ENCODE measurements at places on chromosomes 7 and 10.

DNA sequence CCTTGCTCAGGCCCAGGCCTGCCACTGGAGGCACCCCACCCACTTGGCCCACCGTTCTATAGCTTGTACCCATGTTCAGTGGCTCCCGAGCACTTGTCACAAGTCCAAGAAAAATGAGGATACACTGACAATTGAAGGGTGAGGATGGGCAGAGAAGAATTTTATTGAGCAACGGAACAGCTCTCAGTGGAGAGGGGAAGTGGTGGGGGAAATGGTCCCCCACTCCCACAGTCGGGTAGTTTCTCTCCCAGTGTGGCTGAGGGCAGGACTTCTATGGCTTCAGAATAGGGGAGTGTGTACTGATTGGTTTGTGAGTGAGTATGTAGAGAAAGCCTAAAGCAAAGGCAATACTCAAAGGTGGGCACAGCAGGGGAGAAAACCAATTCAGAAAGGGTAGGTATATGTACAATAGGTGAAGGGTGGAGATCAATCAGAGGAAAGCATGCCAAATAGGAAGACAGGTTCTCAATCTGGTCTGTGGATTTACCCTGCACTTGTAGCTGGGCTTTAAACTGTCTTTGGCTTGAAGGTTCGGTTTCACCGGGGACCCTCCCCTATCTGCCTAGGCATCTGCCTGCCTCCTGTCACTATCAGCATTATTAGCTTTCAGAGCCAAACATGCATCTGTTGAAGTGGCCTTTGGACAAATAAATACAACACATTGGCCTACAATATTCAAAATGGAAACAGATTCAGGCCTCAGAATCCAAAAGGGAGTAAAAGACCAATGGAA is 8.9 kb upstream of the TSPAN13 start:
- DNase-seq = no peak

DNA sequence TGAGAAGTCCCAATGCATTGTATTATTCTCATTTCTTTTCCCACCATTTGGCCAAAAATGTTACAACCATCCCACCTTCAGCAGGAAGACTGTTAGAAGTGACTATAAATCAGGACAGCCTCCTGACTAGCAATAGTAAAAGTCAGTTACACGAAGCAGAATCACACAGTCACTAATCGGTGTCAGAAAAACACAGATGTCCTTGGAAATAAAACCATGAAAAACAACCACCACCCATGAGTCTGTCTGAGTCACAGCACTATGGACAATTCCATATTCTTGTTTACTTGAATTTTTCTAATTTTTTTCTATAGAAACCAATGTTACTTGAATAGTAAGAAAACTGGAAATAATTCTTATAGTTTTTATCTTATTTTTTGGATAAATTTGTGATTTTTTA is 81.9 kb upstream of the FRMD4A start:
- DNase-seq = no peak

DNA sequence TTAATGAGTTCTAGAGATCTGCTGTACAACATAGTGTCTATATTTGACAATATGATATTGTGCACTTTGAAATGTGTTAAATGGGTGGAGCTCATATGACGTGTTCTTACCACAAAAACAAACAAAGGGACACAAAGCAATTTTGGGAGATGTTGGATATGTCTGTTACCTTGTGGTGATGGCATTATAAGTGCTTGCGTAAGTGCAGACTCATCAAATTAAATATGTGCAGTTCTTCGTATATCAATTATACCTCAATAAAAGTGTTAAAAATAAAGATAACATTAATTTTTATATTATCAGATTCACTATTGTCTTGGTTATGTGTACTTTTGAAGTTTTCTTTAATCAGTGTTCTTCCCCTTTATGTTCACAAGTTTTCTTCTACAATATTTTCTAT is 372.9 kb upstream of the COBL start:
- DNase-seq = no peak

DNA sequence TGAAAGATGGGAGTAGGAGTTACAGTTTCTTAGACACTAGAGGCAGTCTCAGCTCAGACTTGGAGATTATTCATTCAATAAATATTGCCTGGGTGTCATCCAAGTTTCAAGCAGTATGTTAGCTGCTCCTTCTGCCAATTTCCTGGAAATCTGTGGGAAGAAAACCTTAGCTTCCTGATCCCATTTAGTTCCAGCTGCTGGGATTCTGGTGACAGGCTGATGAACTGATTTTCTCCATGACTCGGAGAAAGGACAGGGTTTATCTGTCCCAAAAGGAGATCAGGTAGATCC is 95.8 kb downstream of the CLEC2L start:
- peak; percentile 19 for DNase-seq

DNA sequence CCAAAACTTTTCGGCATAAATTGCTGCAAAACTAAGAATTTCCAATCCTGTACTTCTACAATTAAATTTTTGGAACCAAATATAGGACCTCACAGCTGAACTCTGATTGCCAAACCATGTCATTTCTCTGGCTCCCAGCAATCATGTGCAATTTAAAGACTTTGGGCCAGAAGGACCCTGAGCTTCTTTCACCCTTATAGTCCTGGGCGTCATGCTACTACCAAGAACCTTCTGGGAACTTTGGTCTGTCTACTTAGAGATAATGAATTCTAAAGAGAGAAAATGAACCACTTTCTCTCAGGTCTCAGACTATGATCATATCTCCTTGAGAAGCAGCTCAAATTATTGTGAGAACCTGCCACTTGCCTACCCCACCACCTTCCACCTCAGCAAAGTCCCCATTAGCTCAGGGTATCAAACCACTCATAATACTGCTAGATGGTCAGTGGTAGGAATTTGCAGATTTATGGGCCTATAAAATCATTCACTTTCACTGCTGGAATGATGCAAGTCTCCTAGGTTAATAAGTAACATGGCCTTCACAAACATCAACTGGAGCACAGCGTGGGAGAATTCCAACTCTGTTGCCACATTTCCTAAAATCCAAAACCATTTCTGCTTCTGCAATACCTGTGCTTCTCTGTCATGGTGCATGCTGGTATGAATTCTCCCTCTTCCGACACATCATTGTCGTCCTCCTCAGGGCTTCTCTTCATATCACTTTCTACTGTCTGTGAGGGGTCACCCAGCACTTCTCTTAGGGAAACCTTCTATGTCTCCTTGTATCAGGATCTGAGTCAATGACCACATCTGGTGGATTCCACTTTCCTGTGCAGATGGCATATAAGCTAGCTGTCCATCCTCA is 6.6 kb upstream of the WDR91 start:
- no peak for DNase-seq

GRCh38 chr10:17435187-17435586 is 19.2 kb downstream of the ST8SIA6 start:
- no peak for DNase-seq

DNA sequence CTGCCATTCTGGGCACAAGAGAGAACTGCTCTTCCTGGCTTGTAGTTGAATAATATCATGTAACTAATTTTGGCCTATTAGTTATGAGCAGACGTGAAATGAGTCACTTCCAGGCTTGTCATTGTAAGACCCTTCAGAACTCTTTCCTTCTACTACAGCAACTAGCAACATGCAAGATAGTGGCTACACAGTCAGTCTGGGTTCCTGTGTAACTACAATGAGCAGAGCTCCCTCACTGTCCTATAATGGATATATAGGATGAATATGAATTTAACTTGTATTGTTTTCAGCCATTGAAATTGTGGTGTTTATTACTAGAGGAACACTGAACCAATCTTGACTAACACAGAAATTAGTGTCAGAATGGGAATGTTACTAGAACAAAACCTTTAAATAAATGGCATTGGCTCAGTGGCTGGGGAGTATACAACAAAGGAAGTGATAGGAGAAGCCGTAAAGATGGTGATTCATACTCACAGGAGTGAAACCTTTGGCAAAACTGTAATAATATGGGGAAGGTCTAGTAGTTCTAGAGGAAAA is 2.9 kb upstream of the MTPN start:
- DNase-seq = no peak

DNA sequence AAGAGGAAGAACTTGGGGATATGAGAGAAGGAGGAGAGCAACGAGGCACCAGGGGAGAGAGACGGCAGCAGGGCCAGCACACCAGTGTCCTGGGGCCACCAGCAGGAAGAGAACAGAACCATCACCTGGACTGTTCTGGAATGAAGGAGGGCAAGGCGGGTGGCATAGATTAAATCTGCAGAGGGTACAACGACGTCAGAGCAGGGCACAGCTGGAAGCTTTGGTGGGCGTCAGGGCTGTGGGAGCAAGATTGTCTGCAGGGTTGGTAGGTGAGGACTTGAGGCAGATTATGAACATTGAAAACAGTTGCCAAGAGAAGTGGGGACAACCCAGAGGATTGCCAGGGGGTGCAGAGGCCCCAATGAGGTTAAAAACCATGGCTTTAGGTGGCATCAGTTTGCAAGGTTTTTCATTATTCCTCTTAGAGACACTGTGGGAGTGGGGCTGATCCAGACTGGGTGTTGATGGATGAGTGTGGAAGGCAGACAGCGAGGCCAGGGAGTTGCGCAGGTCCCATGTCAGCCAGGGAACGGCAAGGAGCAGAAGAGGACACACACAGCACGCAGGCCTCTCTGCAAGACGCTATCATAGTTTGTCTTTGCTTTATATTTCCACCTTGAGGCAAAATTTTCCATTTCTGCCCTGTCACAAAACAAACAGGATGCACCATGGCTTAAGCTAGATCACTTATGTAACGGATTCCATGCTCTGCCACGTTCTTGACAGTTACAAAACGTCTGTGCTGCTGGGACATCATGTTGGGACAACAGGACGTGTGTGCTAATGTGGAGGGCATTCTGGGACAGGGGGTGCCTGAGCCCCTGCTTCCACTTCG is 52.5 kb upstream of the LEP start:
- no peak for DNase-seq

- peak; percentile 73 for DNase-seq
Observed at GRCh38 chr7:5477723-5478531, 54.3 kb upstream of the TNRC18 start.

- peak; percentile 63 for DNase-seq
Observed at GRCh38 chr10:14416308-14416700, 85.6 kb upstream of the FRMD4A start.

- DNase-seq = no peak
Observed at GRCh38 chr10:124618470-124619073, 125.6 kb downstream of the FAM53B start.

- peak; percentile 91 for DNase-seq
Observed at GRCh38 chr10:124632064-124632531, 112.1 kb downstream of the FAM53B start.

DNA sequence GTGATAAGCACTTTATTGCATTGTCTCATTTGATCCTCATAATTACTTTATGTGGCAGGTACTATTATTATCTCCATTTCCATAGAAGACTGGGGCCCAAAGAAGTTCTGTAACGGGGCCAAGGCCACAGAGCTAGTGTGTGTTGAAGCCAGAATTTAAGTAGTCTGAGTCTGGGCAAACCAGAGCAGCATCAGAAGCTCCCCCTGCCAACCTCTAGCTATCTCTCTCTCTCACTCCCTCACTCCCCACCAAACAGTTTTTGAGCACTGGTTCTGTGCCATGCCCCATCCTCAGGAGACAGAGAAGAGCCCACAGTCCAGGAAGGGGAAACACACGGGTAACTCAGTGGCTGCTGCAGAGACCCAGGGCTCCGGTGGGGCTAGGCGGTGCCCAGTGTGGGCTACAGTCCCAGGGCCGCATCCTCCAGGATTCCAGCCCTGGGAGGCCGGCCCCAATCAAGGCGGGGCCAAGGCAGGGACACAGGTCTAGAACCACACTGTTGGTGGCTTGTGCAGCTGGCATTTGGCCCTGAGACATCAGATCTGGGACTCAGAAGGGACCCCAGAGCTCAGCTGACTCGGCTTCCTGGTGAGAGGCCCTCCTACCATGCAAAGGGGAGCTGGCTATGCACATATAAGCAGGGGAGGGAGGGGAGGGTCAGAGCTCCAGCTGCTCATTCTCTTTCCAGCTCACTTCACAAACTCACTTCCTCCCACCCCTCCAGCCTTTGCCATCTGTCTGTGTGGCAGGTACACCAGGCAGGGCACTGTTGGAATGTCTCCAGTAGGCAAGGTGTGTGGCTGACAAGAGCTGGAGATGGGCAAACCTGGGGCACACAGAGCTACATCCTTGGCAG is 34.4 kb downstream of the COL13A1 start:
- DNase-seq = peak; percentile 90

DNA sequence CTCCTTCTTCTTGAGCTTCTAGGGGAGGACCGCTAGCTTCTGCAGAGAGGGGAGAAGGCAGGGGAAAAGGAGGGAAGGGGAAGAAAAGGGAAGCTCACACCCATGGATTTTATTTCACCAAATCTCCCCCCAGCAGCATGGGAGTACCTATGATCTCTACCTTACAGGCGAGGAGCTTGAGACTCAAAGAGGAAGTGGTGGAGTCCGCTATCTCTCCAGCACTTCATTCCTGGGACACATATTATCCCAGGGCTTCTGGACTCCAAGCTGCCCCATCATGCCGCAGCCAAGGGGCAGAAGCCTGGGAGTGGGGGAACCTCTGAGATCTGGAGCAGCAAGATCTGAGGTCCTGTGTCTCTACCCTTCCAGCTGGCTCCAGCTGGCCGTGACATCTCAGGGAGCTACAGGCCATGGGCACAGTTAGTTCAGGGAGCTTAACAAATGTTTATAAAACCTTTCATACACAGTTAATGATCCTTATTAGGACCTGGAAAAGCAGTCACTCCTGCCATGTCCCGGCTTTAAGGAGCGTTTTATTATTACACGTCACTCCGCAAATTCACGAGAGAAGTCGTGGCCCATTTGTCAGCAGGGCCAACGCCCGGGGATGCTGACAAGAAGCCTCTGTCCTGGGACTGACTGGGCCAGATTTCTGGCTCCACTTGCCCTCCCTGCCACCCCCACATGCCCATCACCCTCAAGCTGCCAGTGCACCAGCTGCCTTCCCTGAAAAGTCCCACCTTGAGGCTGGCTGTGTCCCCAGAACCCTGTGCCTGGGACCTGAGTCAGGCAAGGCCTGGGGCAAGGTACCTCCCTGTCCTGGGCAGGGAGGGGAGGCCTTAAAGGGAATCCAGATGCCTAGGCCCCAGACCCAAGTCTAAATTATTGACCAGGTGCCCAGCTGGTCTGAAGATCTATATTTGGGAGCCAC is 132.1 kb upstream of the ZMIZ1 start:
- no peak for DNase-seq

- DNase-seq = no peak
Observed at GRCh38 chr7:20991544-20991943, 204.9 kb upstream of the SP8 start.

DNA sequence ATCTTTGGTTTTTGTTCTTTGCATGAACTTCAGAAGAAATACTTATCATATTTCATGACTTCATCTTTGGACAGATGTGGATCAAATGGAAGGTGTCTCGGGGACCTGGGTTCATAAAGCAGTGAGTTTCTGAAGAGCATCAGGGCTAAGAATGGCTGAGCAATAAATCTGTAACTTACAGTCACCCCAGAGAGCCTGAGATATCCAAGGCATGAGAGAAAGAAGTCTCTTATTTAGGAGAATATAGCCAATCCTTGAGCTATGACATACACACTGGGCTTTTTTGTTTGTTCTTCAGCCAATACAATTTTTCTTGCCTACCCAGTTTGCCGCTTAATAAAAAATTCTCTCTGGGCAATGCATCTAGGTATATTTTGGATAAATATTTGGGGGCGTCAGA is 252.6 kb upstream of the INHBA start:
- no peak for DNase-seq

GRCh38 chr10:94496010-94496409 is 49.6 kb upstream of the HELLS start:
- DNase-seq = no peak
